Esophagus mucosa (tissue), 1 donor: ENCODE measurements at places on chromosomes 4 and X.

- ATAC-seq = no peak
Measured at GRCh38 chrX:139844884-139845283, 88.0 kb downstream of the ATP11C start.

DNA sequence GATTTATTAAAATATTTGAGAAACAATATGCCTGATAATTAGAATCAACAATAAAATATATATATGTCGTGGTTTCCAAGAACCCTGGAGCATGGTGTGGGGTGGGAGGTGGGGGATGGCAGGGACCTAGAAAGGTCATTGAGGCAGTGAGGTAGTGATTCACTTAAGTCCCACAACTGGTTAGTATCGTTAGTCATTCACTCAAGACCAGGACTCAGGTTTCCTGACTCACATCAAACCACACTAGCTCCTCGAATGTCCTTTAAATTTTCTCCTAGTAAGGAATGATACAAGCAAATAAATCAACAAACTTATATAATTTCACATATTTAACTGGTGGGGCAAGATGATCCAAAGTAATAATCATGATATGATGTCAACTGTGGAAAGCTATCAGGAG, 158.8 kb upstream of the AADAT start:
- ATAC-seq = no peak

GRCh38 chr4:144873226-144873990, 224.6 kb downstream of the ANAPC10 start:
- no peak for ATAC-seq

DNA sequence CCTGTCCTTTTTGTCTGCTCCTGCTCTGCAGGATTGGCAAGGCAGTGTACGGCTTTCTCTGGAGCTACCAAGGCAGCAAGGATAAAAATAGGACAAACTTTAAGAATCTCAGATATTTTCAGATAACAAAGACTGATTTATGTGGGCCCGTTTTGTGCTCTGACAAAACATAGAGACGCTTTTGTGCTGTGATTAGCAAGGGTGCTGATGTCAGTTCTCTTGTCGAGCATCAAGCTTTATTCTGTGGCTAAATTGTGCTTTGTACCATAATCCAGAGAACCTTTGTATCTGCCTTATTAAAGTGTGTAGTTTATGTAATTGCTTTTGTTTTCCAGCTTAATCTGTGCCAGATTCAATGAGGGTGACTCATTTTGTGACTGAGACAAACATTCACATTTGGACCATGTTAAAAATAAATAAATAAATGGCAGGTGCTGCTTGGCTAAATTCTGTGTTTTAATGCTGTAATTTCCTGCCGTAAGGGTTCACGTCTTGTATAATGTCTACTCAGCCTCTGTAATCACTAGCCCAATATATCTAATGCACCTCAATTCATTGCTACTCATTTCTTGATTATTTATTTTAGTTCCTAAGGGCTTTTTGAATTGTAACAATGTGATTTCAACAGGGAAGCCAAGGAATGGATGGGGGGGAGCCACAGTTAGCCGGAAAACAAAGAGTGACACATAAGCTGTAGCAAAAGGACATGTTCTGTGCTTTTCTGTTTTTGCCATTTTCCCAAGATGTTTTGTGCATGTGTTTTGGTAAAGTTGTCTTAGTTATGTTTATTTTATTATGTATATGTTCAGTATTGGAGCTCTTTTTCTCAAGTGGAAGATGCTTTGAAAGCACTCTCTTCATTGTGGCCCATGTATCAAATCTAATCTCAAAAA, 75.1 kb downstream of the GAB1 start:
- ATAC-seq = no peak

DNA sequence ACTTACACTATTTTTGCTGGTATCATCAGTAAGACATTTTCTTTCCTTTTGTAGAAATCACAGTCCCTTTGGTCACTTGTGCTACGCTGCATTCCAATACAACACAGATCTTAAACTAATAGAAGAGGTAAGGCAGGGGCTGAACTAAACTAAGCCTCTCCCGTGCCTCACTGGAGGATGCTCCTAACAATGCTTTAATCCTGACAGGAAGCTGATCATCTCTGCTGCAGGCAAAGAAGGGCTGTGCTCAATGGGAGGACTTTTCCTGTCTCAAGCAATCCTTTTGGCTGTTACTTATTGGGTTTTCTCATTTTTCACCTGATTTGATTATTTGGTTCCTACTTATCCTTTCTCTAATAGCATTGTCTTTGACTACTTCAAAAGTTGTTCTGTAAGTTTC, 583.1 kb downstream of the INPP4B start:
- no peak for ATAC-seq

DNA sequence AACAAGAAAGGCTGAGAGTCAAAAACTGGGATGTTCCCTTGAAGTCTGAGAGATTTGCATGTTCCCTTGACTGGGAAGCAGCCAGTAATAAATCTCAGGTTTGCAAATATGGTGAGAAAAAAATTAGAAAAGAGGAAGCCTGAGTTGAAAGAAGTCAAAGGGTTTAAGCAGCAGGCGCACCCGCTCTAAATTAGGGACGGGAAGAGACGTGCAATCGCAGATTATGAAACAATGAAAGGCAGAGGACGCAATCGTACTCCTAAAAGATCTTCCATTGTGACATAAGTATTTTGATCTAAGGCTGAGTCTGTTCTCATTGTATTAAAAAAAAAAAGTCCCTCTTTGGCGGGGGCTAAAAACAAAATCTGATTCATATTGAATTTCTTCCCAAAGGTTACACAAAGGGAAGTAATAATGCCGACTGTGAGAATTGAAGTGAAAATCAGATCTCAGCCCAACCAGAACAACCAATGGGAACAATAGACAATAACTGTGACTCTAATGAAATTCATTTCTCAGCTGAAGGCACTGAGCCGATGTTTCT, 28.2 kb downstream of the SAT1 start:
- ATAC-seq = peak; percentile 59

GRCh38 chrX:80485543-80485942, 65.3 kb downstream of the TENT5D start:
- no peak for ATAC-seq
